Stimulated activated CD4-positive, alpha-beta T cell treated with anti-CD3 and anti-CD28 coated beads, Interleukin-15, amount 100 ng/mL, for 24 hours (primary cell): ENCODE measurements at places on chromosomes 5 and 9.
A peak's percentile ranks its signal among the peaks of the same experiment; 100 is the strongest.

DNA sequence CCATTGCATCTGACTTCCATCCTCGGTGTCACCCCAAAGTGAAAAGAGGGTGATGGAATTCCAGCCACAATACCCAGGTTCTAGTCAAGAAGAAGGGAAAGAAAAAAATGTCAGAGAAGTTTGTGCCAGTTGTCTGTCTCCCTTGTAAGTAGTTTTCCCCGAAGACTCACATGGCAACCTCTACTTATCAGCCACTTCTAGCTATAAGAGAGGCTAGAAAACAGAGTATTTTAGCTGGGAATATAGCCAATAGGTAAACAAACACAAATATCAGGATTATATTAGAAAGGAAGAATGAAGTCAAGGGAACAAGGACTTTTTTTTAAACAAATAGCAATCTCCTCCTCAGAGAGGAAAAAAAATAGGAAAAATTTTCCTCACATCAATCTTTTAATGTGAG is 12.2 kb upstream of the ISL1 start:
- no peak for DNase-seq

- DNase-seq, result no peak
Observed at GRCh38 chr5:137095597-137095996, 403.5 kb downstream of the SPOCK1 start.

GRCh38 chr5:132591145-132591544 is 34.4 kb downstream of the RAD50 start:
- no peak for DNase-seq

DNA sequence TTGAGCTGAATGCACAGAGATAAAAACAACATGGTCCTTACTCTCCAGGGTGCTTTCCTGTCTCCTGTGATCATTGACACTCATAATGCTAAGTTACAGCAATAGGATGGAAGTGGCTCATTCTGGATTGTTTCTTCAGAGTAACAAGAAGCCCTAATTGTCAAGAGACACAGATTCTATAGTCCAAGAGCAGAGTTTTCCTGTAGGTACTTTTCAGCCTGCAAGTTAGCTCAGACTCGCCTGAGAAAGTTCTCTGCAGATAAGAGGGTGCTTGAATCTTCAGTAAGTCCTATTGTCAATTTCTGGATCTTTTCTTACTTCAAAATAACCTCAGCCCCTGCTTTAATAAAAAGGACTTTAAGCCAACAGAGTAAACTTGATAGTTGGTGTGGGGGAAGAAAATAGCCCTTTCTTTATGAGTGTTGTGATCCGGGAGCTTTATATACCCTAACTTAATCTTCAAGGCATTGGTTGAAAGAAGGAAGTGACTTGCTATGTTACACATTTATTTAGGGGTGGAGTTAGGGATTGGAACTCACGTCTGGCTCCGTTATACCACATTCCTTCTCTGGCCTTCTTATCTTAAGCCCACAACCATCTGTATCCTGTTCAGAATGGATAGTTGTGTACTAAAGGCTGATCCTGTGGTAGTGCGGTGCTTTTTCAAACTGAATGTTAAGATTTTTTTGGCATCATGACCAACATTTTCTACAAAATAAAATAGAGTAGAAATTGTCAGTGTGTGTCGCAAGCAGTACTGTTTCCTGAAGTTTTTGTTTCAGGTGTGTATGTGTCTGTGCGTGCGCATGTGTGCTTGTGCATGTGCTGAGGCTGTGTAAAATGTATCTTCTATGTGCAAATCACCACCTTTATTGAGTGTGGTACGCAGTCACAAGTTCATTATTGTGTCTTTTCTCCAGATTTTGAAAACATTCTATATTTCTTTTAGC is 173.9 kb downstream of the WDR70 start:
- no peak for DNase-seq

- peak; percentile 68 for DNase-seq
Observed at GRCh38 chr5:75053304-75054133, 1.2 kb upstream of the GCNT4 start.

- DNase-seq, result no peak
Observed at GRCh38 chr9:132887181-132888120, 8.8 kb downstream of the SPACA9 start.

DNA sequence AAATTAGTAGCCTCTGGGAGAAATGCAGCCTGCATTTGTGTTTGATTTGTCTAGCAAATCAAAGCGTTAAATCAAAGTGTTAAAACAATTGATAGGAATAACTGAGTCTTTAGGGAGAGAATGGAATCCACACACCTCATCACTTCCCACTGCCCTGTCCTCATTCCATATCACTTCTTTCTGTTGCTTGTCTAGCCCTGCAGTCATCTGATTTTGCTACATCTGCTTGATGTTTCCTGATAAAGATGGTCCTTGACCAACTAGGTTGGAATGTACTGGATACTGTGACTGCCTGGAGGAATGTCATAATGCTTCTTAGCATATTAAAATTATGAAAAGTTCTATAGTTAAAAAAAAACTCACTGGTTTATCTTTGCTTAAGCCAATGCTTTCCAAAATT is 119.9 kb downstream of the DOCK2 start:
- no peak for DNase-seq

DNA sequence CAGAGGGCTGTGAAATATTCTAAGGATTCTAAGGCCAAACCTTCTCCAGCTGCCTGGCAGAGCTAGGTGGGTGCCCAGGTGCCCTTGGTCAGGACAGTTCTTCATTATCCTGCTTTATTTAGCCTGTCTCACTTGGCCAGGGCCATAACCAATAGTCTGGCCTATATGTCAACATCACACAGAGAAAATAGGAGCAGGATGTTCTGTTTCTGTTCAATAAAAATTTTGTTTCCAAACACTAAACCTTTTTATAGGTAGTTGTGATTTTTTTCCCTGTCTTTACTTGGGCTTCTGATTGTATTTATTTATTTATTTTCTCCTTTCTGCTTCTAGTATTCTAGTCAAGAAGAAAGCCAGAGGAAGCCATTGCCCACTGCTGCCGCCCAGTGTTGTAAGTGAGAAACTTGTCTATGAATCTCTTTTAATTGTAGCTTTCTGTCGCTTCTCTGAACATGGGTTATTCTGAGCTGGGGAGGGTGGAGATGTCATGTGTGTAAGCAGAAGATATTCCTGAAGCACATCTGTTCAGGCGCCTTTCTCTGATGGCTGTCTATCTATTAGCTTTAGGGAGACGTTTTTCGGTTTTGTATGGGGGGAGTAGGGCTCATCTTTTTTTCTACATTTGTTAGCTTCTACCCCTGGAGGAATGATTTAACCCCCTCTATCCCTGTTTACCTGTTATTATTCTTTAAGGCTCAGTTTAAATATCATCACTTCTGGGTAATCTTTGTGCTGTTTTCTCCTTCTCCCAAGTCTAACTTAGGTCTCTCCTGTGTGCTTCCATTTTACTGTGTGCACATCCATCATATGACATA is 97.1 kb downstream of the UNC13B start:
- DNase-seq, result peak; percentile 53

GRCh38 chr9:97737429-97737828 is 40.3 kb upstream of the XPA start:
- no peak for DNase-seq

- DNase-seq, result no peak
Observed at GRCh38 chr9:123355761-123356431, at the start of gene CRB2. CRB2 (plus strand) TSS chr9:123356197; CDS start chr9:123356261, 64 bp downstream.

DNA sequence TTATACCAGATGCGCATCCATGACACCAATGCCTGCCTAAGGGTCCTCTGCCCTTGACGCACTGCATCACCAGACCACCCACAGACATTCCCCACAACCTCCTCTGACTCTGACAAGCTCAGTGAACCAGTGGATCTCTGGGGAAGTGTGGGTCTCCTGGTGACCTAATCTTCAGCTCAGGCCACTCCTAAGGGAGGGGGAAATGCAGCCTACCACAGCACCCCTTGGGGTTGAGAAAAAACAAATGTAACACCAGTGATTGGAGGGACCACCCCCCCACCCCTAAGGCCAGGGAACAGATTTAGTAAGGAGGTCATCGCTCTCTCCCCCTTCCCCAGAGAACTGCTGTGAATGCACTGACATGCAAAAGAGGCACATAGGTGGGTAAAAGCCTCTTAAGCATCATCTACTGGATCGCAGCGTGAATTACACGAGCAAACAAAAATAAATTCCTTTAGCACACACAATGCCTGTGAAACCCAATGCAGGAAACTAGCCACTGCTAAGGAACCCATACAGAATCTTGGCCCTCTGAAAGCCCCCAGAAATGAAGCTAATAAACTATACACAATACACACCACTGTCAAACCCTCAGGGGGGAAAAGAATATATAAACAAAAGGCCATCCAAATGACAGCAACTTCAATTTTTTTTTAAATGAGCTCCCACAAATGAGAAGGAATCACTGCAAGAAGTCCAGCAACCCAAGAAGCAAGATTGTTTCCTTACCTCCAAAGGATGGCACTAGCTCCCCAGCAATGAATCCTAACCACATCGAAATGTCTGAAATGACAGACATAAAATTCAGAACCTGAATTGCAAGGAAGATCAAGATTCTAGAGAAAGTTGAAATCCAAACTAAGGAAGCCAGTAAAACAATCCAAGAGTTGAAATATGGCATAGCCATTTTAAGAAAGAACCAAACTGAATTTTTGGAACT is 513.7 kb upstream of the PTGER4 start:
- no peak for DNase-seq

GRCh38 chr5:132762246-132763000 is 14.6 kb downstream of the SEPTIN8 start:
- no peak for DNase-seq

GRCh38 chr5:67679184-67679841 is 482.7 kb upstream of the CD180 start:
- no peak for DNase-seq

DNA sequence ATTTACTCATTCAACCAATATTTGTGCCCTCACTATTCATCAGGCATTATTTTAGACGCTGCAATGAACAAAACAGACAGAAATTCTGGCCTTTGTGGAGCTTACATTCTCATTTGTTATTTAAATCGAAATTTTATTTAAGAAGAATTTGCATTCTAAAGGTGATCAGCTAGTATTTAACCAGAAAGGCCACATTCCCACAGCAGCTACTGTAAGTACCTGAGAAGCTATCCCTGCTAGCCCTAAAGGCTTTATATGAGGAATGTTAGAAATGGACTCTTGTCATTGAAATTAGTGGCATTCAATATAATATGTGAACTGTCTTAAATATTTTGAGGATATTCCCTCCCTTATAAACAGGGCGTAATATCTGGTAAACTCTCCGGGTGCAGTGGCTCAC is 35.0 kb upstream of the GOLM1 start:
- no peak for DNase-seq

- DNase-seq, result no peak
Observed at GRCh38 chr5:74390822-74391221, 249.7 kb downstream of the ENC1 start.

GRCh38 chr5:168097876-168098653 is 193.4 kb upstream of the WWC1 start:
- no peak for DNase-seq

GRCh38 chr9:69134412-69134811 is 39.7 kb upstream of the TJP2 start:
- no peak for DNase-seq

- no peak for DNase-seq
Observed at GRCh38 chr9:92642041-92642451, 27.9 kb downstream of the IPPK start.

DNA sequence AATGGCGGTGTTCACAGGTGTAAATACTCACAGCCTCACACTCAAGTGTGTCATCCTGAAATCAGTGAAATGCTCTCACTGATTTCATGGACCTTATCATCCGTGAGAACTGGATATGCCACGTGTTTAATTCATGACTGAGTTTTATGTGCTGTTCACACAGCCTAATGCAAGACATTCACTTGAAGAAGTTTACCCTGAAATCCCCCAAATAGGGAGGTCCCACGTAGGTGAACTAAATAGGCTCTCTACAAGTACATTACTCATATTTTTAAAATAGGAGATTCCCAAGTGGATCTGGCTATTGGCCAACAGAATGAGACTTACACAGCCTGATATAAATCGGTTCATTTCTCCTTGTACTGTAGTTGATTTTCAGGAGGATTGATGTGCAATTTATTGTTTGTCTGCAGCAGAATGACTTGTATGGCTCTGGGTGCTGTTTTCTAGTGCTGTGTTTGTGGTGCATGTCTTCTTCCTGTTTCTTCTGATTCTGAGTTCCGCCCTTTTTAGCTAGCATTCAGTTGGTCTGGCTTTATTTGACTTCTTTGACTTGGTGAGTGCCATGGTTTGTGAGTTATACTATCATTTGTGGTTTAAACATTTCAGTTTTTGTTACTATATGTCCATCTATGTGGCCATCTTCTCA is 25.1 kb downstream of the TRIO start:
- no peak for DNase-seq

- no peak for DNase-seq
Observed at GRCh38 chr9:3968891-3969290, 331.0 kb downstream of the GLIS3 start.

GRCh38 chr5:91048073-91048472 is 335.0 kb downstream of the ARRDC3 start:
- DNase-seq, result no peak

GRCh38 chr5:38532165-38532669 is 24.2 kb downstream of the LIFR start:
- DNase-seq, result no peak

GRCh38 chr9:134253606-134254205 is 72.5 kb upstream of the RXRA start:
- DNase-seq, result no peak

DNA sequence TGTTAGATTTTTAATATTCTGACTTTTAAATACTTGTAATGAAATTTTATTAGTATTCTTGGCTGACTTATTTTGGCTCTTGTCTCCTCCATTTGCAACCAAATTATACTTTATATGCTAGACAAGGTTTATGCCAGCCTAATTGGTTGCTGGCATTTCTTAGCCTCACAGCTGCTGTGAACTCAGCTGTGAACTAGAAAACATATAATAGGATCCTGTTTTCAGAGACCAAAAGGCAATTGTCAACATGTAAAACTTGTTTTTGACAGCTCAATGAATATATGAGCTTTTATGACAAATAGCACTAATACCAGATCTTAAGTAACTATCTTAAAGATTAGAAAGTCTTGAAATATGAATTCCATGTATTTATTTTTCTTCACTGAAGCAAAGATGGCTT is 25.9 kb downstream of the KIF2A start:
- DNase-seq, result no peak

DNA sequence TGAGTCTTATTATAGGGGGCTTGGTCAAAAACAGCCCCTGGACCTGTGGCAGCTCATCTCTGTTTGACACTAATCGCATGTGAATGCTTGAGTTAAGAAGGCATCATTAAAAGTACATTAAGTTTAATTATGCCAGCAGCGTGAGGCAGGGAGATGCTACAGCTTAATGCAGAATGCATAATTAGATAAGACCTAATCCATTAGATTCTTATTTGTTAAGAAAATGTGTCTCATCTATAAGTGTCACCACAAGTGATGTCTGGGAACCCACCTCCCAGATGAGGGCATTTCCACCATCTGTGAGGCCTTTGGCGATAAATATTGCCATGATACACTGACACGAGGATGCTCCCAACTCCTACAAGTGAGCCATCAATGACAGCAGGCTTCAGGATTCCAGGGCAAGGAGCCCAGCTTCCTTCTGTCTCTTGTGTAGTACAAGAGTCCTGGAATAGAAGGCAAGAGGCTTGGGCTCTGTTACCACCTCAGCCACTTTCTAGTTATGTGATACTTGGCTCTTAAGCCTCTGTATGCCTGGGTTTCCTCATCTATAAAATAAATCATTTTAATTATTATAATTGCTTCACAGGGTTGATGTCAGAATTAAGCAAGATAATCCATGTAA is 202.7 kb downstream of the FAM114A2 start:
- DNase-seq, result no peak

- DNase-seq, result no peak
Observed at GRCh38 chr9:107733523-107733894, 243.9 kb upstream of the KLF4 start.

GRCh38 chr9:132472599-132472998 is 62.6 kb downstream of the CFAP77 start:
- no peak for DNase-seq
